ENCODE measurements at places on chromosomes 4 and X.
A peak's percentile ranks its signal among the peaks of the same experiment; 100 is the strongest.

GRCh38 chrX:148871422-148872160 lies 371.2 kb downstream of the AFF2 start:
- no peak for DNase-seq

DNA sequence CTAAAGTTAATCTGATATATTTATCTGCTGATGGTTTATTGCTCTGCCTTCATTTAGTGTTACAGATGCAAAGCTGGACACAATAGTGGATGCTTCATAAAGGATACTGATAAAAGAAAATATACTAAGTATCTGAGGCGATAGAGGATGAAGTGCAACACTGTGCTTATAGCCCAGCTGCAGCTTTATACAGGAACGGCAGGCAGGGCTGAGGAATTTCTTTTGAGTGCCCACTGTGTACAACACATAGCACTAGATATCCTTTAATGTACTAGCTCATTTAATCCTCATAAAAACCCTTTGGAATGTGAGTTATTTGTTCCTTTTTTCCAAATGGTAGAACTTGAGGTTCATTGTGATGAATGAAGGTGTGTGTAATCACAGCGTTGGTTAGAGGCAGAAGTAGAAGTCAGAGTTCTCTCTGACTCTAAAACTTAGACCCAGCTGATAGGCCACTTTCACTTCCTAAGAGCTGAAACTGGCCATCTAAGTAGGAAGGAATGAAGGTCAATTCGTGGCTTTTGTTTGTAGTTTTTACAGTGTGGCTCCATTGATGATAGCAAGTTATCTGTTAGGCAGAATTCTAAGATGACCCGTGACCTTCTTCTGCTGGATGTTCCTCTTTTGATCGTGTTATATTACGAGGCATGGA lies 138.0 kb downstream of the VEGFC start:
- no peak for DNase-seq

- no peak for DNase-seq
Observed at GRCh38 chr4:21209860-21210259, 509.6 kb downstream of the PACRGL start.

GRCh38 chr4:173288296-173288695 lies 45.9 kb downstream of the HMGB2 start:
- peak; percentile 57 for DNase-seq

DNA sequence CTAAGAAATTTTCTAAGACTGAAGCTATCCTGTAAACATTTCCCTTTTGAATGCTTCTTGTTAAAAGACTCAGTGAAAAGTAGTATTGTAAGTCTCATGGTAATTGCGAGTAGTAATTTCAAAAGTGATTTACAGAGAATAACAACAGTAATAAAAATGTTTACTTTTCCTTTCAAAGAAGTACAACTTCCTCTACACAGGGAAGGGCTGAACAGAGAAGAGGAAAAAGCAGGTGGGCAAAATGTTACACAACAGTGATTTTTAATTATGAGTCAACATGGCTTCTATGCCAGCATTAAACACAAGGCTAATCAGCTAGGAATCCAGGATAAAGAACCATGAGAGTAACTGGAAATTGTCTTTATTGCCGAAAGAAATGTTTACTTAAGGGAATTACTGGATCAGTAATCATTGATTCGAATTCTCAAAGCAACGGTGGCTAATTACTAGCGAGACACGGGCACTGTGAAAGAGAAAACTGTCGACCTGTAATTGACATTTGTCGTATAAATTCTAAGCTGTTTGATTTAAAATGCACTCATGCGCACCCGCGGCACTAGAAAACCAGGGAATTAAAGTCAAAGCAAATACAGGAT lies 15.4 kb downstream of the UTP3 start:
- no peak for DNase-seq

DNA sequence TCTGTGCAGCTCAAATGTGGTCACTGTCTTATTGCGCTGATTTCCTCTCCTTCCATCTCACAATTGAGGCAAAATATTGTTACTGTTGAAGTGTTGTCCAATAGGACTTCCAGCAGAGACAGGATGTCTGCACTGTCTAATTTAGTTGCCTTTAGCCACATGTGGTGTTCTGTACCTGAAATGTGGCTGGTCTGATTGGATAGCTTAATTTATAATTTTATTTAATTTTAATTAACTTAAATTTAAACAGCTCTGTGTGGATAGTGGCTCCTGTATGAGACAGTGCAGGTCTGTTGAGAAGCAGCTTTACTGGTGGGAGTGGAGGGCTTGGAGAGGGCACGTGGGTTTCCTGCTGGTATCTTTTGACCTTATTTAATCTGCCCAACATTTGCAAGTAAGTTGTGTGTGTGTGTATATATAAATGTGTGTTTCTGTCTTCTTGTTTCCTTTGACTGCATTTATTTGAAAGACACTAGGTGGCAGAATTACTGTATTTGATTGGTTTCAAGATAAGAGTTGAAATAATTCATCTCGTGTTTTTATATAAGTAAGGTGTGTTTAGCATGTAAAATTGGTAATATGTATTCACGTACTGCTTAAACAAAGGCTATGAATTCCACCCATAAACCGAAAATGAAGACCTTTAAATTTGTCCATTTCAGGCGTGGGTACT lies 55.3 kb upstream of the MSANTD1 start:
- no peak for DNase-seq

- no peak for DNase-seq
Observed at GRCh38 chr4:186840222-186840701, 116.6 kb upstream of the FAT1 start.

DNA sequence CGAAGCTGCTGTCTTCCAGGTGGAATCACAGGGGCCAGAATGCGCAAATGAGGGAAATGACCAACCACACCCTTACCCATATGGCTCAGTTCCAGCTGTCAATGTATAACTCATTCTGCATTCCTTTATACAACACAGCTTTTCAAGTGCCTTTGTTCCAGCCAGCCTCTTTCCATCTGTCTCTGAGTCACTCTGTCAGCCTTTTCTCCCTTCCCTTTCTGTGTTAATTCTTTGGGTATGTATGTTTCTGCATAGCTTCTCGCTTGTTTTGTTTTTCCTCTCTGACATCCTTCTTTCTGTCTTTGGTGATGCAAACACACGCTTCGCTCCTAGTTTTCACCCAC lies 54.5 kb downstream of the RS1 start:
- DNase-seq = no peak

DNA sequence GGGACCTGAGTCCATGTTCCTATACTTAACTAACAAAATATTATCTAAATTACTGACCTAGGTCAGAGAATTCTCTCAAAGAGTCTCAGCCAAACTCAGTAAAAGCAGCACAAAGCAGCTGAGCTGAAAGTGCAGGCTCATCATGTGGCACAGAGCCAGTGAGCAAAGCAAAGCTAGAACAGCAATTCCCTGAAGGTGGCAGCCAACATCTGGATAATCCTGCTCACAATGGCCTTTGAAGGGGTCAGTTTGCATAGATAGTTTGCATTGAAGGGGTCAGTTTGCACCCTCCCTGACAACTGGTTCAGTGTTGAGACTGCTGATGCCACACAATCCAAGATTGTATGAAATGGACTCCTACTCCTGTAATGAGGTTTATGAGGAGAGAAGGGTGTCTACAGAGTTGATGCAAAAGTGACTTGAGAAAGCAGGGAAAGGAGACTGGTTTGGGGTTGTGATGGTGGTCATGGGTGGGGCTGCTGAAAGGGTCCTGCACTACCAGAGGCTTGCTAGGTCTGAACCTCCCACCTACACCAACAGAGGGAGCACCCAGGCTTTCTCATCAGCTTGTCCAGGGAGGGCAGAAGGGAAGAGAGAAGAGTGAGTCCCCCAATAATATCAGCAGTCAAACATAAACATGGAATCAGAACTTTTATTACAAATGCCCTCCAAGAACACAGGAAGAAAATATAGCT lies 39.7 kb downstream of the TRIM61 start:
- no peak for DNase-seq

DNA sequence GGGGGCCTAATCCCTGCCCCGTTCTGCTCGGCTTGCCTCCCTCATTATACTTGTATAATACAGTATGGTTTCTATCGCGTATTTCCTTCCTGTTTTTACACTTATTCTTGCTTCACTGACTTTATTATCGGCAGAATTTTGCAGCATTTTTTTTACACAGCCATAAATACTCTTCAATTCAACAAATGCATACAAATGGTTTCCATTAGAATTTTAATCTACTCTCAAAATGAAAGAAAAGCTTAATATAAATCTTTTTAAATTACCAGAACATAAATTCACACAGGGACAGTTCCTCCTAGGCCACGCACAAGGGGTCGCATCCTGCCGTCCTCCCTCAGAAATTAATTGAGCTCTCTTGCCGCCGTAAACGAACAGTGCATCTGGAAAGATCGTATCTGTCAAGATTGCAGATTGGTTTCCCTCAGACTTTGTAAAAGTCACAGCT lies 42.9 kb downstream of the DCTD start:
- no peak for DNase-seq

- DNase-seq = no peak
Observed at GRCh38 chr4:54231768-54232688, 2.9 kb downstream of the PDGFRA start.

DNA sequence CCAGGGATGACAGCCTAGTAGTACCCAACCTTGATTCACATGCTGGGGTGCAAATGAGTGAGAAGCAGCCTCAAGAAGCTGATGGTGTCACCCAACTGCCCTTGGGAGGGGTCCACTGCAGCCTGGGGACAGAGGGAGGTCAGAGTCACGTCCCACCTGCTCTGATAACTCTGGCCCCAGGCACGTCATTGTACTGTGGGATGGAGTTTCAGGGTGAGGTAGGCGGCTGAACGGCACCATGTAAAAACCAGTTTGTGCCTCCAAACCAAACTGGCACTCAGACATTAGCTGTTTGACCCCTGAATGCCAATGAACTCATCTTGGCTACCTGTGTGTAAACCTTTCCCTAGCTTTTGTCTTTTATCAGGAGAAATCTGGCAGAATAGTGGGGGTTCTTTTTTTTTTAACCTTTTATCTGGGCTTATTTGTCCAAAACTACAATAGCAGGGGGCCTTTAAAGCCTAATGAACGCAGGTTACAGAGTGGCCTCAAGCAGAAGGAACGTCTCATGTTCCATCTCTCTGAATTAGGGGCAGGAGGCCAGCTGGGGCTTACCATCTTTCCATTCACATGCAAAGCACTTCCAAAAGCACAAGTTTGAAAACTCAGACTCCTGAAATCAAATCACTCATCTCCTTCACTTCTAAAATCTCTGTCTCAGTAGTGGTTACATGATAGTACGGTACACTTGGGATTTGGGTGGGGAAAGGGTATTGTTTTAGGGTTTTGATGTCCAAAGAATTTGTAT lies 89.4 kb downstream of the IRF2 start:
- no peak for DNase-seq

DNA sequence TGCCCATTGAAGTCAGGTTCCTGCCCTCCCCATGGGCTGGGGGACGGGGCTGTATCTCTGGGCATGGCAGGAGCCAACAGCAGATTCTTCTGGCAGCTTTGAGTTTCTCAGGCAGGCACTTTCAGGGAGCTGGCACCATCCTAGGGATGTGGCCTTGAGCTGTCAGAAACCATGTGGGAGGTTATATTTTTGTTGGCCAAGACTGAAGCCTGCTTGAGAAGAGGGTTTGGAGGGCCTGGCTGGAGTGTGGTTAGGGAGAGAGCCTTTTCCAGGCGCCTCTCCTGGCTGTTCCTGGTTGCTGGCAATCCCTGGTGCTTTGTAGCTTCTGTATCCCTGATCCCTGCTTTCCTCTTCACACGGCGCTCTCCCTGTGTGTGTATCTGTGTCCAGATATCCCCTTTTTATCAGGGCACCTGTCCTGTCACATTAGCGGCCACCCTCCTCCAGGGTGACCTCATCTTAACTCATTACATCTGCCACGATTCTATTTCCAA lies 30.6 kb upstream of the SORCS2 start:
- DNase-seq = no peak

DNA sequence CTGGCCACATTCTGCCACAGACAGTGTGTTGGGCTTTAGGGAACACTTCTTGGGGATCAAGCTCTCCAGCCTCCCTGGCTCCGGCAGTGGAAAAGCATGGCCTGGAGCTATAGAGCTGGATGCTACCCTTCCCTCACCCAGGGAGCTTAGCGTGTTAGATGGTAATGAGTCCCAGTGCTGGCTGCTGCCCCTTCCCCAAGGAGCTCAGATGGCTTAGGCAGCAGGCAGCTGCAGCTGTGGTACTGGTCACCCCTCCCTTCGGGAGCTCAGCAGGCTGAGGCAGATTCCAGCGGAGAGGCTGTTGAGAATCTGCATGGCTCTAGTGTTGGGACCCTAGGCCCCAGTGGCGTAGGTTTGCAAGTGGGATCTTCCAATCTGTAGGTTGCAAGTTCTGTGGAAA lies 19.5 kb downstream of the TMEM144 start:
- no peak for DNase-seq

GRCh38 chr4:37516057-37516775 lies 170.0 kb downstream of the RELL1 start:
- no peak for DNase-seq

- DNase-seq = no peak
Observed at GRCh38 chr4:52824270-52824602, 37.9 kb upstream of the RASL11B start.

DNA sequence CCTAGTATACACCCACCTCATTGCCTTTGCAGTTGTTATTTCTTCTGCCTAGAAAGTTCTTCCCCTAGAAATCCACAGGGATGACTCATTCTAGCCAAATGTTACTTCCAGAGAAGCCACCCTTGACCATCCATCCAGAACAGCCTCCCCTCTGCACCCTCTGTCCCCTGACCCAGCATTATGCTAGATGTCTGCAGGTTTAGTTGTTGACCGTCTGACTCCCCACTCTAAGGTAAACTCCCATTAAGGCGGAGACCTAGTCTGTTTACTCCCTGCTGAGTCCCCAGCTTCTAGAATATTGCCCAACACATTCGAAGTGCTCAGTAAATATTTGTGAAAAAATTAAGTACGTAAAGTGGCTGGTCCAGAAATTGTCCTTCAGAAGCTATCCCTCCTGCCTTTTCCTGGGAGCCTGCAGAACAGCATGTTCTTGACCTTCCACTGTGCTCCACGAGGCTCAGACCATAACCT lies 11.0 kb downstream of the SRD5A3 start:
- no peak for DNase-seq

DNA sequence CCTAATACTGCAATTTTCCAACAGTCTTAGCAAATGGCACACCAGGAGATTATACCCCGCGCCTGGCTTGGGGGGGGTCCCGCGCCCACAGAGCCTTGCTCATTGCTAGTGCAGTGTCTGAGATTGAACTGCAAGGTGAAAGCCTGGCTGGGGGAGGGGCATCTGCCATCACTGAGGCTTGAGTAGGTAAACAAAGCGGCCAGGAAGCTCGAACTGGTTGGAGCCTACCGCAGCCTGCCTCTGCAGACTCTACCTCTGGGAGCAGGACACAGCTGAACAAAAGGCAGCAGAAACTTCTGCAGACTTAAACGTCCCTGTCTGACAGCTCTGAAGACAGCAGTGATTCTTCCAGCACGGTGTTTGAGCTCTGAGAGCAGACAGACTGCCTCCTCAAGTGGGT lies 172.8 kb upstream of the NAP1L5 start:
- no peak for DNase-seq

- DNase-seq = peak; percentile 6
Observed at GRCh38 chr4:25913056-25913850, 767 bp upstream of the SMIM20 start.

DNA sequence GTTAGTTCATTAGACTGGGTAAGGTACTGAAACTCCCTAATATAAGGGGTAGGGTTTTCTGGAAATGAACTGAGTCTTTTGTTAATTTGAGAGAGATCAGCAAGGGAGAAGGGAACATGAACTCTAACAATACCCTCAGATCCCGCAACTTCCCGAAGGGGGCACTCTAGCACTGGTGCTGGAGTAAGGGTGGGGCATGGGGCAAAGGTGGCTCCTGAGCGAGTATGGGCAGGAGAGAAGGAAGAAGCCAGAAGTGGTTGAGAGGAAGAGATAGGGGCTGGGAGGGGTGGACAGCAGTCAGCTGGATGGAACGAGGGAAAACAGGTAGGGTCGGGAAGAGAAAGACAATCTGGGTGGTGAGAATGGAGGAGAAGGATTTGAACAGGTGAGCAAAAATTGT lies 183.2 kb upstream of the MAGEE2 start:
- DNase-seq = no peak

All from T follicular helper cell (primary cell).